IMR-90 (cell line): ENCODE measurements at places on chromosomes 7 and 10. TPM values are rescaled to one million over a fixed set of nuclear protein-coding genes. Genes with fewer than 3 reads are reported as not detected.
A peak's percentile ranks its signal among the peaks of the same experiment; 100 is the strongest.

The SMO gene
- 15.3 and 18.5 TPM in 2 replicates for total RNA-seq

The POLR2J2 gene
- 0.83 and 1.3 TPM in 2 replicates for total RNA-seq

GRCh38 chr7:65951837-65952578 lies 30.0 kb downstream of the GUSB start:
- H3K27me3 ChIP-seq, result no peaks in the 10 kb centered on the region
- H3K4me1 ChIP-seq, result no peaks in the 10 kb centered on the region
- DNase-seq, result no peak
- H3K4me3 ChIP-seq, result no peak overlapping the region

The NODAL gene
- total RNA-seq, result not detected in 2 replicates

DNA sequence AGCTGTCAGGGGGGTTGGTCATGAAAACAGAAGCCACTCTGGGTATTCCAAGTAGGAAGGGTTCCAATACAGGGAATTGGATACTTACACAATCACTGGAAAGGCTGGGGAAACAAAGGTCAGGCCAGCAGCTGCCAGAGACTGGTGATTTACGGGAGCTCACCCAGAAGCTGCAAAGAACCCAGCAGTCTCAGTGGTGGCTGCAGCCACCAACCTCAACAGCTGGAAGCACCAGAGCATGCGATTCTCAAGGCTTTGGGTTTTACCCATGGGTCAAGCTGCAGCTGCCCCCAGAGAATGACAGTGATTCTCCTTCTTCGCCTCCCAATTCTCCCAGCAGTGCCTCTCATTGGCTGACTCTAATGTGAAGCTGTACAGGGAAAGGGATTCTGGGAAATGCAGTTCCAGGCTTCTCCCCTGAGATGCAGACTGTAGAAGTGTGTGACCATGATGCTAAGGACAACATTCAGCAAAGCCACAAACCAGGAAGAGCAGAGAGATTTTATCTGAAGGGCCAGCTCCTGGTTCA lies 107.2 kb upstream of the TCF7L2 start:
- no peaks in the 10 kb centered on the region for H3K36me3 ChIP-seq
- no peak overlapping the region for H3K4me3 ChIP-seq
- no peaks in the 10 kb centered on the region; the same call in 1 of the 2 replicates for H3K27me3 ChIP-seq
- no peak overlapping the region for H3K27ac ChIP-seq
- H3K4me1 ChIP-seq, result no peaks in the 10 kb centered on the region

GRCh38 chr10:10532236-10532635 lies 485.4 kb upstream of the CELF2 start:
- H3K36me3 ChIP-seq, result no peaks in the 10 kb centered on the region
- H3K27me3 ChIP-seq, result no peaks in the 10 kb centered on the region
- H3K27ac ChIP-seq, result no peak overlapping the region

The CCZ1 gene
- 28.7 and 40.3 TPM in 2 replicates for total RNA-seq

GRCh38 chr10:86768412-86769062 lies 12.1 kb downstream of the BMPR1A start:
- H3K27me3 ChIP-seq, result no peaks in the 10 kb centered on the region
- no peaks in the 10 kb centered on the region for H3K36me3 ChIP-seq
- no peak overlapping the region for H3K4me3 ChIP-seq
- no peak for DNase-seq

The ZP3 gene
- 0.54 and 0.83 TPM in 2 replicates for total RNA-seq

DNA sequence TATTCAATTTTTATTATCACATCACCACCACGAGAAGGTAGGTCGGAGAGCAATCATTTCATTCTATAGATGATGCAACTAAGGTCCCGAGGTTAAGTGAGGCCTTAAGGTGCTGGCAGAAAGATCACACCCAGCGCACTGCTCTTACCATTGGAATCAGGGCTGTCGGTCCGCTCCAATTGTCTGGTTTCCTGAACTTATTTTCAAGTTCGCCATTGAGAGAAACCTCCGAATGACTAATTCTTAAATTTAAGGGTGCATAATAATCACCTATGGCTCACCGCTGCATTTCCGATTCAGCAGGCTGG lies 625 bp upstream of the GSTO2 start:
- peak overlapping the region; percentile 26 for H3K27ac ChIP-seq
- peak overlapping the region; percentile 55 for H3K4me3 ChIP-seq
- DNase-seq, result no peak
- H3K4me1 ChIP-seq, result peaks cover 2% of the 10 kb centered on the region
- peaks cover 28% of the 10 kb centered on the region for H3K36me3 ChIP-seq

The LFNG gene
- 1.4 and 1.8 TPM in 2 replicates for total RNA-seq

- H3K4me1 ChIP-seq, result peaks cover 10% of the 10 kb centered on the region
- H3K4me3 ChIP-seq, result no peak overlapping the region
- no peak overlapping the region for H3K27ac ChIP-seq
- no peaks in the 10 kb centered on the region for H3K36me3 ChIP-seq
- no peaks in the 10 kb centered on the region for H3K27me3 ChIP-seq
- DNase-seq, result peak; percentile 95
Measured at GRCh38 chr10:31940839-31941653, 12.4 kb upstream of the ARHGAP12 start.

- H3K4me1 ChIP-seq, result no peaks in the 10 kb centered on the region
- H3K27me3 ChIP-seq, result peaks cover 85% of the 10 kb centered on the region
- no peaks in the 10 kb centered on the region for H3K36me3 ChIP-seq
Measured at GRCh38 chr7:30681331-30681797, 892 bp downstream of the CRHR2 start.

GRCh38 chr7:112162784-112163506 lies 43.3 kb downstream of the DOCK4 start:
- no peak for DNase-seq
- no peak overlapping the region for H3K27ac ChIP-seq
- H3K4me3 ChIP-seq, result no peak overlapping the region
- no peaks in the 10 kb centered on the region for H3K27me3 ChIP-seq
- H3K36me3 ChIP-seq, result no peaks in the 10 kb centered on the region
- peaks cover 6% of the 10 kb centered on the region for H3K4me1 ChIP-seq

The RNF32 gene
- total RNA-seq, result 0.36 and 0.56 TPM in 2 replicates
